Stimulated activated CD4-positive, alpha-beta T cell treated with anti-CD3 and anti-CD28 coated beads, Interleukin-15, amount 100 ng/mL, for 1 hour (primary cell): ENCODE measurements at places on chromosomes 7 and 10.

DNA sequence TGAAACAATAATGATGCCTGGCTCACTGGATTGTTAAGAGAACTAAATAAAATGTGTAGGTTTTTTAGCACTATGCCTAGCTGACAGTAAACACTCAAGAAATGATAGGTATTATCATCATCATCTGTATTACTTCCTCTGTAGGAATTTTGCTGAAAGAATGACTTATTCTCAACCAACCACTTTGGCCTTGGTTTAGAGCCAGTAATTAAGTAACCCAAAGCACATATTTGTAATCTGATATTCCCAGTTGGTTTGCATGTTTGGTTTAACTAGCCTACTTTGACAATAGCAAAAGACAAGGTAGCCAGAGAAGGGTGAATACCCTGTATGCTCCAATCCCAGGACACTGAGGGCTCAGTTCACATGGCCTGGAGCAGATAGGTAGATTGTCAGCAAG lies 34.4 kb downstream of the BCAP29 start:
- DNase-seq = no peak

DNA sequence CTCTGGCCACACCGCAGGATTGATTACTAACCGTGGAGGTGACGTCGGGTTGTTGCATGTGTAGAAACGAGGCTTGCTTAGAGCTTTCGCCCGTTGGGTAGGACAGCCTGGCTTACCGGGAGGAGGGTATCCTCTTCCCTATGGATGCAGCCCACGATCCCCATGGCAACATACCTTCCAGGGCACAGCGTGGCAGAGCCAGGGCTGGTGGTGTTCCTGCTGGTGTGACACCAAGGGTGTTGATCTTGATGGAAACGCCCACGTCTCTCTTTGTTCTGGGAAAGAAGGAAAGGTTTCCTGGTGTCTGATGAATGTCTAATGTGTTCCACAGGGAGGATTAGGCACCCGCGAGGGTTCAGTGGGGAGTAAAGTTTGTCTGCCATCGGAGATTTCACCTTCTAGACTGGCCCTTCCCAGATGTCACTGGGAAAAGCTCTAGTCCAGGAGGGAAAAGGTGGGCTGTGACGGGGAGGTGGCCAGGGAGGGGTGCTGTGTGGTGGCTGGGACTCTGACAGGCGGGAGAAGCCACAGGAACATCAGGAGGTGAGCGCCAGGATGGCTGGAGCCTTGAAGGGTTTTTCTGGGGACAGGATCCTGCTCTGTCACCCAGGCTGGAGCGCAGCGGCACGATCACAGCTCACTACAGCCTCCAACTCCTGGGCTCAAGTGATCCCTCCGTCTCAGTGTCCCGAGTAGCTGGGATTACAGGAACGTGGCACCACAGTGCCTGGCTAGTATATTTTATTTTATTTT lies 102.1 kb downstream of the CUX1 start:
- DNase-seq = no peak

DNA sequence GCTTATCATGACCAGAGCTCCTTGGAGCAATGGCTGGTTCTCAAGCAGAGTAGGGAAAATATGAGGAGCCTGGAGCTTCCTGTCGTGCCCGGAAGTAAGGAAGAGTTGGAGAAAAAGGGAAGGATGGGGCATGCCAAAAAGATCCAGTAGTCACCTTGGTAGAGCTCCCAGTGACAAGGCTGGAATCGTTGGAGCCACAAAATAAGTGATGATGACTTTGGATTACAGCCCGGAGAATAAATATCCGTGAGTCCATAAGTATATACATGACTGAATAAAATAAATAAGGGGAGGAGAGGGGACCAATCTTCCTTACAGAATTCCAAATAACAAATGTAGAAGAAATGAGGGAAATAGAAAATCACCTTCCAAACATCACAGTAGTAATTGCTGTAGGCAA lies 29.3 kb downstream of the LMTK2 start:
- DNase-seq = no peak

DNA sequence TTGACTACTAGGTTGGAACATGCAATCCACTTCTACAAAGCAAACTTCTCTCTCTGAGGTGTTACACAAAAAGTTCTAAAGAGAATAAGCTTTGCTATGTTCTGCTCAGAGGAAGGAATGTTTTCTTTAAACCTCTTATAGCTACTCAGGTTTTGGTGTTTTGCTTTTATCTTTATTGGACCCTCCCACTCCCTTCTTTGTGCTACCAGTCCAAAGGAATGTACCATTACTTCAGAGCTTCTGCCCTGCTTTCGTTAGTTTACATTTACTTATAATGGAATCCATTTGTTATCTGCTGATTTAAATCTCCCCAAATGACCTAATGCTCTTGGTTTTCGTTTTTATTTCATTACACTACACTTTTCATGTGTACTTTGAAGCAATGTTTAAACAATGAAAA lies 154.9 kb downstream of the ATE1 start:
- DNase-seq = no peak

GRCh38 chr10:132632851-132633684 lies 95.5 kb downstream of the INPP5A start:
- no peak for DNase-seq

GRCh38 chr10:44300666-44301649 lies 83.9 kb downstream of the CXCL12 start:
- DNase-seq = no peak

- no peak for DNase-seq
Measured at GRCh38 chr7:111301891-111302290, 211.0 kb downstream of the LRRN3 start.

- DNase-seq = no peak
Measured at GRCh38 chr7:143230602-143231457, 9.0 kb downstream of the TAS2R40 start.

- no peak for DNase-seq
Measured at GRCh38 chr7:33192695-33193291, 63.4 kb downstream of the BBS9 start.

DNA sequence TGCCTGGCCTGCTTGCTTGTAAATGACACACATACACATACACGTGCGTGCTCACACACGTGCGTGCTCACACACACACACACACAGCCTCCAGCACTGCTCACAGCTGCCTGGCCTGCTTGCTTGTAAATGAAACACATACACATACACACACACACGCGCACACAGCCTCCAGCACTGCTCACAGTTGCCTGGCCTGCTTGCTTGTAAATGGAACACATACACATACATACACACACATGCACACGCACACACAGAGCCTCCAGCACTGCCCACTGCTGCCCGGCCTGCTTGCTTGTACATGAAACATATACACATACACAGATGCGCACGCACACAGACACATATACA lies 397.2 kb downstream of the PLXNA4 start:
- DNase-seq = no peak

GRCh38 chr7:14851610-14852009 lies 50.9 kb downstream of the DGKB start:
- DNase-seq = no peak

GRCh38 chr10:49161411-49161997 lies 26.7 kb downstream of the TMEM273 start:
- no peak for DNase-seq

DNA sequence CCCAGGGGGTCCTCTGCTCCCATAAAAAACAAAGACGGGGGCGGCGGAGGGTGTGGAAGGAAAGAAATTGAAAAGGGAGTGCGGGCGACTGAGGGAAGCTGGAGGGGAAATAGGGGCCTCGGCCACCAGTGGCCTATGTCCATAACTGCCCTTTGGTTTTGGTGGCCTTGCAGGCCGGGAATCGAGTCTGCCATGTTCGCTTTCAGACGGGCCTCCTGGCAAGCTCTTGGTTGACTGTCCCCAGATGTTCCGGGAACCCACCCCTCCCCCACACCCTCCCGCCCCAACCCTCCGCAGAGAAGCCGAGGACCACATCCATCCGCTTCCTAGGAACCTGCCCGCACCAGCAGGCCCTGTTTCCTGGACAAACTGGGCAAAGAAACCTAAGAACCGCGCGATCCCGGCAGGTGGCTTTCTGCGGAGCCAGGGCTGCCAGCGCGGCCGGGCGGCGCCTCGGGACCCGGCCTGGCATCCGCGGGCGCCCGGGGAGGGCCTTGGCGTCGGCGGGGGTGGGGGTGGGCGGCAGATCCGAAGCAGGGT lies 20.0 kb upstream of the GATA3 start:
- DNase-seq = no peak

DNA sequence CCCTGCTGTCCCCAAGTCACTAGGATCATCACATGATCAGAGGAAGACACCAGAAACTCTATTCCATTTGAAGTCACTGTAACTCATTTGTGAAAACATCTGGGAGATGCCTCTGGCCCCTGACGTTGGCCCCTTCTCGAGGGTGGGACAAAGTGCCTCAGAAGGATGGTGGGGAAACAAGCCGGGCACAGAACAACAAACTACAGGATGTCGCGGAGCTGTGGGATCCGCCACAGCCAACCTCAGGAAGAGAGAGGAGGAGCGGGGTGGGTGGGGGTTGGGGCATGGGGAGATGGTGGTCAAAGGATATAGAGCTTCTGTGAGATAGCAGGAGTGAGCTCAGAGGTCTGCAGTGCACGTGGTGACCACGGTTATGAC lies 265.6 kb upstream of the TCERG1L start:
- DNase-seq = no peak

GRCh38 chr10:98467506-98468318 lies 21.0 kb upstream of the HPS1 start:
- peak; percentile 25 for DNase-seq

- DNase-seq = no peak
Measured at GRCh38 chr7:159151231-159151630, 6.6 kb upstream of the VIPR2 start.

DNA sequence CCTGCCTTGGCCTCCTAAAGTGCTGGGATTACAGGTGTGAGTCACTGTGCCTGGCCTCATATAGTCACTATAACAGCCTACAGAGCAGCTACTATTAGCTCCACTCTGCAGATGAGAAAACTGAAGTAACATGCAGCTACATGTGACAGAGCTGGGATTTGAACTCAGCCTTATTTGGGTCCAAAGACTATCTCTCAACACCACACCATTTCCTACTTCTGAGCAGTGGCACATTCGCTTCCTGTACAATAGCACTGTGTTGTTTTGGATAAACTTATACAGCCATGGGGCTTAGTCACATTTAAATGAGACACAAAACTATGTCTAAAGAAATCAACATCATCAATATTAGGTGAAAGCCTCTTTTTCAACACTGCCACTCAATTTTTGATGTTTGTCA lies 69.8 kb upstream of the DNAJB12 start:
- no peak for DNase-seq

DNA sequence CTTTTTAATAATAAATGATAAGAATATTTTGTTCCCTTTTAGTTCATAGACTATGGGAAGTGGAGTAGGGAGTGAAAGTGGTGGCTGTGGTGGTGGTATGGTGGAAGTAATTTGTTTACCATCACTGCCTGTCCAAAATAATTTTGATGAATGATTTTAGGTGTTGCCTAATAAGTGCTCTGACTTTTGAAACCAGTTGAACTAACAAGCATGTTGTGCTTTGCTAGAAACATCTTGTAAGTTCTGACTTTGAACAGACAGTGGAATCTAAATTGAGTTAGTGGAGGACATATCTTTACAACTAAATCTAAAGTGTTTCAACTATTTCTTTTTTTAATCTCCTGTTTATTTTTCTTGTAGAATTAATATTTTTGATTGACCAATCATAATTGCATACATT lies 49.7 kb downstream of the ZEB1 start:
- no peak for DNase-seq

DNA sequence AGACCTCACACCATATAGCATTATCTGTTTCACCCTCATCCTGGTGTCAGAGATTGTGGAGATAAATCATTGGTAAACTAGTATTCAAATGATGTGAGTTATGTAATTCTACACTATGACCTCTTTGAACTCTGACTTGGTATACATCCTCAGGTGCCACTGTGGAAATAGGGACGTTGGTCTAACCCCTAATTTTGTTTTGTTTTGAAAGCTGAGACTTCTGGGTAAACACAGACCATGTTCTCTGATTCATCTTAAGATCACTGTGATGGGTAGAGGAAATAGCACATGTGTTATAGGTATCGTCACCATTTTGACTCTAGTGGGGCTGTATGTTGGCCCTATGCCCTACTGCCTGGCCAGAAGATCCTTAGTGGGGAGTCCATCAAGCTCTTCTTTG lies 241.6 kb downstream of the CCDC7 start:
- no peak for DNase-seq

DNA sequence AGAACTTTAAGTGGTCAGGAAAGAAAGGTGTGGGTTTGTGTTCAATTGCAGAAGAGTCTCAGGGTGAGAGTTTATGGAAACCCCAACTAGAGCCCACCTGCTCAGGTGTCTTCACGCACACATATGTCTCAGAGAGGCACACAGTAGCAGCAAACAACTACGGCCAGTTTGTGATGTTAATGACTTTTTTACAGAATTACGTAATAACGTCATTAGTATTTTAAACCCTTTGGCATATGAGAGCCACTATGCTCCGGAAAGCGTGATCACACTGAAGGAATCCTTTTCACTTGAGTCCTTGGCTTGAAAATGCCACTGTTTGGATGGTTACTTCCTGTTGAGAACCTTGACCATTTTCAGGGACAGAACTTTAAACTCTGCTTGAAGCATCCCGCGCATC lies 204.0 kb downstream of the PTPRN2 start:
- no peak for DNase-seq

GRCh38 chr10:63986536-63986935 lies 465.3 kb downstream of the REEP3 start:
- no peak for DNase-seq

- DNase-seq = no peak
Measured at GRCh38 chr10:121385136-121385535, 213.1 kb downstream of the FGFR2 start.
